ENCODE measurements at places on chromosomes 4 and X.

DNA sequence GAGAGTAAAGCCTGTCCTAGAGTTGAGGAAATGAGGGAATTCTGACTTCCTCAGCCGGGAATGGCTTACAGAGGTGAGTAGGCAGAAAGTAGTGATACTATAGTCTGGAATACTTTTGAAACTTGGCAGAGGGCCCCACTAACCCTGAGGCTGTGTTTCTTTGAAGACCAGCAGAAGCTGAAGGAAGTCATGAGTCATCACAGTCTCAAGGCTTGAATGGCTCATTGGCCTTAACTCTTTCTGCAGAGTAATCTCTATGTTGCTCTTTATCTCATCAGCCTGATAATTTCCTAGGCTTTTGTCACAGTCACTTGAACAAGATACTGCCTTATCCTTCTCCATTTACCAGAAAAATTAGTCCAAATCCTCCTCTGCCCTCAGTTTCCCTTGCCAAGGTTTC is 80.8 kb downstream of the ANKRD50 start:
- DNase-seq = no peak

DNA sequence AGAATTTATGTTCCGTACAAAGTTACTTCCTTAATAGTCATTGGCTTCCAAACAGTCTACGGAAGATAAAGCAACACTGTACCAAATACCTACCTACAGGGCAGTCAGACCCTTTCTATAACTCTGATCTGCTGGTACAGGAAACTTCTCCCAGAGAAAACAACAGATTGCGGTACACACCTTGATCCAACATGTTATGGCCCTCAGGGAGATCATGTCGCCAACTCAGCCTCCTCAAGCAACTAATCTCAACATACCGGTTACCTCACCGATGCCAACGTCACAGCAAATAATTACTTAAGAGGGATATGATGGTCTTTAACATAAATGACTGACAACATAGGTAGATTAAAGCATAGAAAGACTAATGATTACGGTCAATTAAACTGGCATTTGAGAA is 70.4 kb downstream of the RFC1 start:
- DNase-seq = no peak

DNA sequence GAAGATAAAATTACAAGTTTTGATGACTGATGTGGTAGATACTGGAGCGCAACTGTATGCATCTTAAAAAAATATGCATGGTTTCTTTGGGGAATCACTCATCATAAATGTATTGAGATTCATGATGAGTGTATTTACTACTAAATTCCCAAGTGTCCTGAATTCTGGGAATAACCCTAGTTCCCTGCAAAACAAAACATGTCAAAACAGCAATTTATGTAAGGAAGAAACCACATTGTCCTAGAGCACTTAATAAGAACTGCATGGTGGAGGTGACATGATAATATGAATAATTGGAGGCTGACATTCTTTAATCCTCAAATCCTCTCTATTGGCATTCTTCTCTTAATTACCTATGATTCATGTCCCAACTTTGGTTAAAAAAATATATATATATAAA is 1804.7 kb downstream of the STIM2 start:
- no peak for DNase-seq

DNA sequence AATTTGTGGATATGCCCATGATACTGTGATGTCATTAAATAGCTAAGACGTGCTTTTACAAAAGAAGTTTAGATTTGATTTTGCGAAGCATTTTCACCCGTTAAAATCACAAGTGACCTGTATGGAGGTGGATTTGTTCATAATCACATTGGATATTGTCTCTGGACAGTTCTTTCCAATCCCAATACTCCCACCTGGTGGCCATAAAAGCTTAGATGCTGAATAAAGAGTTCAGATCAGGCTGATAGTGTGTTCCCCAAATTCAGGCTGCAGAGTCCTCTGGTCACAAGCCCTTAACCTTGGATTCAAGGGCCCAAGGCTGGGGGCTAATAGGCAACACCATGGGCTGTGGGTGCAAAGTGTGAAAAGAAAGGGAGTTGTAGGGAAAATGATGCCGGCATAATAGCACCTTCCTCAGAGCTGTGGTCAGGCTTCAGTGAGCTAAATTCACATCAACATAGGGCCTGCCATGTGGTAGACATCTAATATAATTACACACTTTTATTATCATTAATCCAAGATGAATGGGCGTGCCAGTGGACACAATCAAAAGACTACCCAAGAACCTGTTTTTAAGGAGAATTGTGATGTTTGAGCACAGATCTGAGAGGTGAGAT is 28.1 kb downstream of the SMIM43 start:
- DNase-seq = no peak

- no peak for DNase-seq
Measured at GRCh38 chr4:42709392-42710065, 52.6 kb upstream of the ATP8A1 start.

- no peak for DNase-seq
Measured at GRCh38 chr4:5462896-5463295, 245.5 kb downstream of the EVC2 start.

GRCh38 chrX:129478516-129478915 is 44.8 kb downstream of the SMARCA1 start:
- DNase-seq = no peak

DNA sequence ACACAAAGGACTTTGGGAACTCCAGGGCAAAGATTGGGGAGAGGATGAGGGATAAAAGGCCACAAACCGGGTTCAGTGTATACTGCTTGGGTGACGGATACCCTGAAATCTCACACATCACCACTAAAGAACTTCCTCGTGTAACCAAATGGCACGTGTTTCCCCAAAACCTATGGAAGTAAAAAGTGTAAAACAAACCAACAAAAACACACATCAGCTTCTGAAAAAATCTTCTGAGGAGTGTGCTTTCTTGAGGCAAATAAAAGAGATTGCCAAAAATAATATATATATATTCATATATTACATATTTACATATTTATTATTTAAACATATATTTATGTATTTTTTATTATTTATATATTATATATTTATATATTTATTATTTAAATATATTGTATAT is 3.9 kb downstream of the P2RY8 start:
- DNase-seq = no peak

DNA sequence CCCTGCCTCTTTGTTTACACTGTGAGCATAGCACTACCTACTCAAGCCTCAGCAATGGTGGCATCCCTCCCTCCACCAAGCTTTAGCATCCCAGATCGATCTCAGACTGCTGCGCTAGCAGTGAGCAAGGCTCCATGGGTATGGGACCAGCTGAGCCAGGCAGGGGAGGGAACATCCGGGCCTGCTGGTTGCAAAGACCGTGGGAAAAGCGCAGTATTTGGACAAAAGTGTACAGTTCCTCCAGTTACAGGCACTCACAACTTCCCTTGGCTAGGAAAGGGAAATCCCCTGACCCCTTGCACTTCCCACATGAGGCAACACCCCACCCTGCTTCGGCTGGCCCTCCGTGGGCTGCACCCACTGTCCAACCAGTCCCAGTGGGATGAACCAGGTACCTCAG is 26.5 kb downstream of the EGF start:
- DNase-seq = no peak

DNA sequence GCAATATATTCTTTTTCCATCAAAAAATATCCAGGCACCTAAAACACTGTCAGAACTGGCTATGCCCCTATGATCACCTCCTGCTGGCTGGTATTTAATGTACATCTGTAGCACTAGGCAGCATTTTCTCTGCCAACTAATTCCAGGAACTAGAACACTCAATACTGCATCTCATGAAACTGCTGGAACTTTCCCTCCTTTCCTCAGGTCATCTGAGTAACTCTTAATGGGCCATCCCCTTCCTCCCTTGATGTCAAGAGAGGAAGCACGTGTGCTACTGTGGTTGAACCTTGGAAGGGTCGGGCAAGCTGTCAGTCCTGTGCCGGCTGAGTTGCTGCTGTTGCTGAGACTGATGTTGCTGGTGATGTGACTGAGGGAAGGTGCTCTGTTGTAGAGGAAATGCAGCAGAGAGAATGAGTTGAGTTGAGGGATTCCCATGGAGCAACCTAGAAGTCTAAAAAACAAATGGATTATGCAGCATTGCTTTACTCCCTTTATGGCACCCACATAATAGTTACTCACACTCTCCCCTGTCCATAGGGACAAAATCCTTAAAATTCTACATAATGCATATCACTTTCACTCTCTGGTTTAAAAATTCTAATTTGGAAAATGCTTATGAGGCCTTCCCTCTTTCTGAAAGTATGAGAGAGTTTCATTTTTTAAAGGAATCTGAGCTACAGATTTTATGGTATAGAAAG is 39.5 kb downstream of the TMEM165 start:
- no peak for DNase-seq

GRCh38 chrX:109629310-109629709 is 4.3 kb upstream of the KCNE5 start:
- no peak for DNase-seq

GRCh38 chr4:142142366-142143054 is 506.1 kb downstream of the IL15 start:
- DNase-seq = no peak

GRCh38 chr4:40199999-40200874 is 3.4 kb downstream of the RHOH start:
- DNase-seq = peak; percentile 45

- no peak for DNase-seq
Measured at GRCh38 chr4:153509724-153510123, 43.6 kb downstream of the TMEM131L start.

DNA sequence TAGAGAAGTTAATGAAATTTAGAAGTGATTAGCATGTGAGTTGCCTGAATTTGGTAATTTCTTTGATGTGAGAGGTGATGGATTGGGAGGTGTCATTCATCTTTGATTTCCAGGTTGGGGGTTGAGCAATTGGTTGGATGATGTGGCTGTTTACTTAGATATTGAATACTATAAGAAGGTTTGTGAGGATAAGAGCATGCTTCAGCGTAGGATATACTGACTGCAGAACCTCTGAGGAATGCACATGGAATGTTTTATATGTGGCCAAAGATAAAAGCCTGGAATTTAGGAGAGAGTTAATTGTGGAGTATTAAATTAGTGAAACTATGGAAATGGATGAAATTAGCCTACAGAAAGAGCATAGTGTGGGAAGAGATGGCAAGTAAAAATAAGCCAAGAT is 165.4 kb upstream of the MAD2L1 start:
- no peak for DNase-seq

DNA sequence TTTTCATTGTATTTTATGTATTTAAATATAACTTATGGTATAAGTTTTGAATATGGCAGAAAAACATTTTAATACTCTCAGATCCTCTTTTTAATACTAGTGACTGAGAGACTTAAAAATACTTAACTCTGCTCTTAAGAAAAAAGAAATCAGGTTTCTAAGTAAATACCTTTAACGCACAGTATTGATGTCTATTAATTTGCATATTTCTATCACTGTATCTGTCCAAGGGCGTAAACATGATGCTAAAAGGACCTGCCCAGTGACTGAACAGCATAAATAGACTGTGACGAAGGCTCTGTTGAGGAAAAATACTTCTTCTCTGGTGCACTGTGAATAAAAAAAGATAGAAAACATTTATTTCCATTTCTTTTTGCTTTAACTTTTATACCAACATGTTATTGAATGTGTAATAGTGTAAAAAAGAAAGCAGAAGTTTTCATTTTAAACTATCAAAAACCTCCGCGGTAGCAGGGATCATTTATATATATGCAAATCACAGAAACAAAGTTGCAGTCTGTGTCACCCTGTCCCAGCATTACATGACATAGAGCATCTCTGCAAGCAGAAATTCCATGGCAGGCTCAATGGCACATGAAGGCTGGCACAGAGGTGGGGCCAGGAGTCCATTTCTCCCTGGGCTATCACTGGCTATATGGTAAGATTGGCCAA is 75.4 kb downstream of the ZAR1 start:
- DNase-seq = no peak

DNA sequence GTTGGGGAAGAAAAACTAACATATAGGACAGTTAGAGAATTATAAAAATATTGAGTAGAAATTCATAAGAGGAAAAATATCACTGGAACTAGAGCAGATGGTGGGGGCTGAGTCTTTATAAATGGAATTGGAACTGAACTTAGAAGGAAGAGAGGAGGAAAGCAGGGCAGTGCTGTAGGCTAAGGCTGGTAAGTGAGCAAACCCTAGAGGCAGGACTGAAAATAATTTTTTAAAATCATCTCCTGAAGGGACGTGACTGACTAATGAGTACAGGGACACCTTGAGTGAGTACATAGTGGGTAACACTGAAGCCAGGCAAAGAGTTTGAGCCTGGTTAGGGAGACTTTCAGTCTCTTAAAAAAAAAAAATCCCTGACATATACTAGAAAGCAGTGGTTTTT is 63.3 kb downstream of the GALNT7 start:
- no peak for DNase-seq

GRCh38 chr4:8369426-8370105 is 71.0 kb downstream of the ACOX3 start:
- no peak for DNase-seq

DNA sequence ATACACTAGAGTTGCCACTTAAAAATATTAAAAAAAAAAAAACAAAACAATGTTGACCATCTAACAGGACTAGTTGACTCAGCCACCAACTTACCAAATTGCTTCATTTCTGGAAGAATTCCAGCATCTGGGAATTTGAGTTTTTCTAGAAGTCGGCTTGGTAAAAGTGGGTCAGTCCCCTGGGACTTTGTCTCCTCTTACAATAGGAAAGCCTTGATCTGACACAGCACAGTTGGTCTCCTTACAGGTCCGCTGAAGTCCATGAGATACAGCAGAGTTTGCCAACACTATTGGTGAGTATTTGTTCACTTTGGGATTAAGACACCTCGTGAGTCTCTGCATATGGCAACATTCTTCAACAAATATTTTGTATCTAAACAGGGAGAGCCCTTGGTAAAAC is 18.2 kb upstream of the DDIT4L start:
- DNase-seq = no peak

GRCh38 chr4:25442863-25443307 is 65.8 kb downstream of the ANAPC4 start:
- no peak for DNase-seq

GRCh38 chrX:154334496-154334895 is 38.9 kb downstream of the TKTL1 start:
- no peak for DNase-seq

GRCh38 chr4:997375-998071 is 4.3 kb upstream of the SLC26A1 start:
- no peak for DNase-seq

DNA sequence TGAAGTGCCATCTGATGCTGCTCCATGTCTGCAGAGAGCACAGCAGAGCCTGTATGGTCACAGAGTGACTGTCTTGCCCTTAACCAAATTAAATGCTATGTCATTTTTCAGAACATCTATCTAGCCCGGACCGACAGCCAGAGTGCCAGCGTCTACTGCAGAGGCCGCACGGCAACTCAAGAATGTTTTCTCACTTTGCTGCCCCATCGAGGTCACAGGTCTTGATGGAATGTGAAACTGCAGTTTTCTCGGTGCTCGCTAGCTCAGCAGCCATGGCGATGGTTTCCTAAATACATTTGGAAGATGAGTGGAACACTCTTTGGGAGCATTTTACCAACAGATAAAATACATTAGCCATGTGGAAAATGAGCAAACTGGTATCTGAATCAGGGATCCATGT is 125.7 kb downstream of the ENPP6 start:
- DNase-seq = no peak

DNA sequence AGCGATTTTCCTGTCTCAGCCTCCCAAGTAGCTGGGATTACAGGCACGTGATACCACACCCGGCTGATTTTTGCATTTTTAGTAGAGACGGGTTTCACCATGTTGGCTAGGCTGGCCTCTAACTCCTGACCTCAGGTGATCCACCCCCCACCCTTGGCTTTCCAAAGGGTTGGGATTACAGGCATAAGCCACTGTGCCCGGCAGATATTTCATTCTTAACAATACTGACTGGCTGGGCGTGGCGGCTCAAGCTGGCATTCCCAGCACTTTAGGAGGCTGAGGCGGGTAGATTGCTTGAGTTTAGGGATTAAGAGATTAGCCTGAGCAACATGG is 1.3 kb downstream of the PQBP1 start:
- DNase-seq = no peak

GRCh38 chrX:104347860-104348259 is 93.1 kb upstream of the ESX1 start:
- DNase-seq = no peak

Measured in stimulated activated CD8-positive, alpha-beta memory T cell treated with anti-CD3 and anti-CD28 coated beads, Interleukin-4, amount 100 ng/mL, for 24 hours (primary cell).